Ascending aorta (tissue), 2 donors: ENCODE measurements at places on chromosomes 7 and 10.

- no peak for DNase-seq
Measured at GRCh38 chr10:72407471-72407870, 52.8 kb upstream of the DNAJB12 start.

DNA sequence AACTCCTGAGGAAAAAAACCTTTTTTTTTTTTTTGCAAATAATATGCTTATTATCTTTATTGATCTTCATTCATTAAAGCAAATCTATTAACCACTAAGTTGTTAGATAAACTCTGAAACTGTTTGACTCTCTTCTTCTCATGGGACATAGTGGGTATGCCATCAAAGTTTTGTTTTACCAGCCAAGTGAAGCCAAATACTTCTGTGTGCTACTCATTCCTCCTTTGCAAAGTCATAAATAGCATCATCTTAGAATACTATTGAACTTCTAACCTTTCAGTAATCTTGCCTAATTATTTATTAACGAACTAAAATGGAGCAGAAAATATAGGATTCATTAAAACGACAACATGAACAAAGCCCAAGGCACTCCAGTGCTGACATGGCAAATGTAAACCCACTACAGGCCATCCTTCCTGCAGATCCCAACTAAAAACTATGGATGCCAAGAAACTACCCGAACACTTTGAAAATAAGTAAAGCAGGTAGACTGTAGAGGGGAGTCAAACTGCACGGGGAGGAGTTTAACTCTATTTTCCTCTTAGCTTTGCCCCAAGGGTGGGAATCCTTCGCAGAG lies 61.2 kb upstream of the ODAD2 start:
- DNase-seq, result no peak

GRCh38 chr7:106108991-106109390 lies 3.1 kb downstream of the SYPL1 start:
- DNase-seq, result no peak

DNA sequence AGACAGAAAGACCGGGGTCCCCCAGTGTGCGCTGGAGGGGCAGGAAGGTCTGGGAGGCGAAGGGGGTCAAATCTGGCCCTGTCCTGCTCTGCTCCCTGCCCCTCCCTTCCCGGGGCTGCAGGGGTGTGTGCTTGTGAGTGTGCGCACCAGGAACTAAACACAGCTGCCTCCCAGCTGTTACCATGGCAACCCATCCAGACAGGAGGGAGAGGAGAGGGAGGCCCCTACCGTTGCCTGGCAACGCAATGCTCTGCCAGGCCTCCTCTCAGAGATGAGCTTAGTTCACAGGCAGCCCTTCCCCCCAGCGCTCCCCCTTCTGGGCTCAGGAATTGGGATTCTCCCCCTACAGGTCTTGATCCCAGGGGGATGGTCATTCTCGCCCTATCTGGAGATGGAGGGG lies 6.1 kb downstream of the NYAP1 start:
- no peak for DNase-seq

- no peak for DNase-seq
Measured at GRCh38 chr10:88820748-88821401, 18.3 kb downstream of the LIPM start.

DNA sequence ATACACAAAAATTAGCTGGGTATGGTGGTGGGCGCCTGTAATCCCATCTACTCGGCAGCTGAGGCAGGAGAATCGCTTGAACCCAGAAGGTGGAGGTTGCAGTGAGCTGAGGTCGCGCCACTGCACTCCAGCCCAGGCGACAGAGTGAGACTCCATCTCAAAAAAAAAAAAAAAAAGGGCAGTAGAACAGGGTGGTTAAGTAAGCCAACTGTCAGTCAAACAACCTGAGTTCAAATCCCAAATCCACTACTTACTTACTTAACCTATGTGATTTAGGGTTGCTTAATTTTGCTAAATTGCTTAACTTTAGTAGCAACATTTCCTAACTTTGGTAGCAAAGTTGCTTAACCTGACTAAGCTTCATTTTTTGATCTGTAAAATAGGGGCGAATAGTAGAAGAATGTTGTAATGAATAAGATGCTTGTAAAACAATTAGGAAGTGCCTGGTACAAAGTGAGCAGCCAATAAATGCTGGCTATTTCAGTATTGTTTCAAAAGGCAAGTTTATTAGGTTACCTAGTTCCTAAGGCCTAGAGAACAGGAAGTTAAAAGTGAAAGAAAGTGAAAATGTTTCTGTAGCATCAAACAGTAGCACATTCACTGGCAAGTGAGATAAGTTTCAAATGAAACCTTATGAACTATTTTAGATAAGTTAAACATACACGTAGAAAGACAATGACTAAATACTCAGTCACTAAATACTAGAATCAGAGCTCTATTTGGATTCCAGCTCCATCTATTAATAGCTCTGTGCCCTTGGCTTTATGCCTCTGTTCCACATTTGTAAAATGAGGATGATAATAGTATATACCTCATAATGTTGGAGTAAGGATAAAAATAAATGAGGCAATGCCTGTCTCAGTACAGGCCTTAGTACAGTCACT lies 64.3 kb downstream of the HOXA1 start:
- DNase-seq, result no peak

DNA sequence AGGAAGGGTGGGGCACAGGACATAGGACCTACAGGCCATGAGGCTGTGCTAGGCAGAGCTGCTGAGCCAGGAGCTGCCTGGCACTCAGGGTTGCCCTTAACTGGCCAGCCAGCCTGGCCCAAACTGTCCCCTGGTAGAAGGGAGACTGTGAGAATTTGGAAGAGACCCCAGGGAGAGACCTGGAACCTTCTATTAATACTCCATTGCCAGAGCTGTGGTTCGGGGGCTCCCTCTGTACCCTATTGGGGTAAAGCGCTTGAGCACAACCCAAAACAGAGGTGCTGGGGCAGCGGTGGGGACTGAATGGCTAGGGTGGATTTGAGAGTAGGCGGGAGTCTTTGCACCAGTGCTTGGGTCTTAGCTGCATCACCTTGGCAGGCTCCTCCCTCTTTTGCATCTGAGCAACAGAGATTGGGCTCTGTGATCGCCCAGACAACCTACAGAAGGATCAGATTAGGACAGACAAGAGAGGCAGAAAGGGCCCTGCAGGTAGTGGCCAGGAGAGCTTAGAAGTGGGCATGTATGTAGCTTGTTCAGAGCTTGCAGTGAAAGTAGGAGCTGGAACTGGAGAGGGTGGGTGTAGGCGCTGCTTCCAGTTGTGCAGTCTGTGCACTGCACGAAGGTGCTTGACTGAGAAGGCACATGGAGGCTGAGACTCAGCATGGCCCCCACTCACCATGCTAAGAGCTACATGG lies 53.3 kb downstream of the ADCYAP1R1 start:
- DNase-seq, result peak; percentile 37

- no peak for DNase-seq
Measured at GRCh38 chr7:33971106-33971505, 65.8 kb downstream of the BMPER start.

DNA sequence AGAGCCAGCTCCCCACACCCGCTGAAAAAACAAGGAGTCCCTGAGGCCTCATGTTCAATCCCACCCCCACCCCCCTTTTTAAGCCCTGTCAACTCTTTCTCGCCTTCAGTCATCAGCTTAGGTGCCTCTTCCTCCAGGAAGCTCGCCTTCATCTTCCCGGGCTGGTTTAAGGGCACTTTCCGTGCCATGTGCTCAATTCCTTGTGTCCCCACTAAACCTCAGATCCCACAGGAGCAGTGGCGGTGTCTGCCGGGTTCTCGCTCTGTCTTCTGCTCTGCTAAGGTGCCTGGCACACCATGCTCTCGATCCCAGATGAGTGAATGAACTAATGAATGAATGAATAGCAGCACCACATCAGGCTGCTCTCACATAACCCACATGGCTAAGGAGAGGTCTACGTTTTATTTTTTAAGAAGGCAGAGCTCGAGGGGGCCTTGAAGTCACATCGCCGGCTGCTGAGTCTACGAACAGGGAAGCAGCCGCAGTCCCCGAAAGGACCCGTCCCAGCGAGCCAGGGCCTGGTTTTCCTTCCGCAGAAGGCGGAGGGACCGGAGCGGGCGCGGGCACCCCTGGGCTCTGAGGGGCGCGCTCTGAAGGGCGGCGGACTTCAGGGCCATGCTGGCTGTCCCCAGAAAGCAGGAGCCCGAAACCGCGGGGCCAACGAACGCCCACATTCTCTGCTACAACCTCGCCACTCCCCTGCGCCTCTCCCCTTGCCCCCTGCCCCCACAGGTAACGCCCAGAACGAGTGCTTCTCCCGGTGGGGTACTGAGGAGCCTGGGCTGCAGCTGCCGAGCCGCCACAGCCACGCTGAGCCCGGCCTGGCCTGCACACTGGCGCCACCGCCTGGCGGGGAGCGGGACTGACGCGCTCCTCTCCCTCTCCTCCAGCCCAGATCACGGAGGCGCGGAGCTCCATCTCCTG lies 73.4 kb upstream of the KCNMA1 start:
- DNase-seq, result no peak

- DNase-seq, result no peak
Measured at GRCh38 chr7:11784769-11785536, 47.0 kb downstream of the THSD7A start.

DNA sequence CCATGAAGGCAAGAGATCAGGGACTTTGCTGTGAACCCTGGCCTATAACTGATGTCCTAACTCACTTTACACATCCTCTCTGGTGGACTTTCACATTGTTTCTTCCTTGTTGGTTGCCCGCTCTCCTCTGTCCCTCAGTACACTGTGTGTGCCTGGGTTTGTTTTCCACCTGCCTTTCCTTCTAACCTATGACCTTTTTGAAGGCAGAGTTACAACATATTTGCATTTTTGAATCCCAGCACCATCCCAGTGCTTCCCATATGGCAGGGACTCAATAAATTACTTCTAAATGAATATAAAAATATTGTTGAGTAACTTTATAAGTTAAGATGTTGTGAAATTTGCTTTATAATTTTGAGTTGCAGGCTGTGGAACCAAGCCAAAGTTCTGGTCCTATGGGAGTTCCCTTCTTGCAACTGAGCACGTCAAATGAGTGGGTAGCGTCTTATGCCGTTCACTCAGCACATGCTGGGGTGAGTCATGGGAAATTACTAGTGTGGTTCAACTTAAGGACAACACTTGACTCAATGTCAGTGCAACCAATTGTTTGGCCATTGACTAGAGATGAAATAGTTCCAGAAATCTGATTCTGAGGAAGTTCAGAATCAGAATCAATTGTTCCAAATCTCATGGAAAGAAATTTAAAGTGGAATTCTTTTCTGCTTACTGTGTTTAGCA lies 250.9 kb downstream of the TWIST1 start:
- DNase-seq, result peak; percentile 41

DNA sequence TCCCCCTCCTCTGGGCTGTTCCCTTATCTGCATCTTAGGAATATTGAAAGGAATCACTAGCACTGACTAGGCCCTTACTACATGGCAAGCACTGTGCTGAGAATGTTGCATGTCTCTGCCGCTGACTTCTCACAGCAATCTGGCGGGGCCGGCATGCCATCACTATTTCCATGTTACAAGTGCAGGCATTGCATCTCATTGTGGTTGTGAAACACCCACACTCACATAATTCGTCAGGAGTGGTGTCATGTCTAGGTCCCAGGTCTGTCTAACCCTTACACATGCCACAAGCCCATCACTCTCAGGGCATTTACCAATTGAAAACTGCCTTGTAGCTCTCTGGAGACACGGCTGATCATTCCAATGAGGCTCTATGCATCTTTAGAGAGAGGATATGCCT lies 8.5 kb upstream of the IL2RA start:
- DNase-seq, result no peak

DNA sequence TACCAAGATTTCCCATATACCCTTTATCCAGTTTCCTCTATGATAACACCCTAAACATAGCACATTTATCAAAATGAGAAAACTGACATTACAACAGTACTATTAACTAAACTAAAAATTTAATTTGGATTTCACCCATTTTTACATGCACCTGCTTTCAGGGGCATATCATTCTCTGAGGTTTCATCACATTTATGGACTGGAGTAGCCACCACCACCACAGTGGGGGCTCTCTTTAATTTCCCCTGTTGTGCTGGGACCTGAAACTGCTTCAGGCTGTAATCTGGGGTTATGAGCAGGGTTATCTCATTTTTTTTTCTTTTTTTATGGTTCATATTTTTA lies 637.9 kb upstream of the DPP6 start:
- DNase-seq, result no peak

DNA sequence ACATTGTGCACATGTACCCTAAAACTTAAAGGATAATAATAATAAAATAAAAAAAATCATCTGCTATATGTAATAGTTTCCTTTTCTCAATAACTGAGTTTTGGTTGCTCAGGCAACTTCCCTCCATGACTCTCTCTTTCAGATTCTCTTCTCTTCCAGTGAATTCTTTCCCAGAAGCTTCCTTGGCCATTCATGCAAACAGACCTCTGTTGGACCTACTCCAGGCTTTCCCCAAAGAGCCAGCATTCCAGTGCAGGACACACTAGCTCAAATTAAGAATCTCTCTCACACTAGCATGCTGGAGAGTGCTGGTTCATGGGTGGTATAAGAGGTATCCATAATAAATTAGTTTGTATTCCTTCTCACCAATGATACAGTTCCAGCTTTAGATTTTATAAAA lies 31.0 kb upstream of the ZEB1 start:
- no peak for DNase-seq

DNA sequence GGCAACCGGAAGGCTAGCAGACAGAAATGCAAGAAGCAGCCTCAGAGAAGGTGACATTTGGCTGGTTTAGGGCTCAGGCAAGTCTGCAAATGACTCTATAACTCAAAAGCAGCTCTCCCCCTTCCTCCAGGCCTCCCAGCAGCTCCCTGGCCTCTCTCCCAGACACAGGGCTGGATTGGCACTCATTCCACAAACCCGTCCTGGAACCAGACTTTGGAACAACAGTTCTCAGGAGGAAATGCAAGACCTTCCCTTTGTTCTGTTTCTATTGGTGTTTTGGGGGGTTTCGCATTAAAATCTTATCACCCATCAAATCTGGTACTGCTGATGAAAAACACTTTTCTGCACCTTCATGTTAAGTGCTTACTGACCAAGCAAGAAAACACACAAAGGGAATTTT lies 40.3 kb upstream of the EFCAB10 start:
- DNase-seq, result no peak

- DNase-seq, result no peak
Measured at GRCh38 chr7:156898938-156899337, 6.0 kb upstream of the LMBR1 start.

- DNase-seq, result no peak
Measured at GRCh38 chr7:4000934-4001333, 681.2 kb upstream of the FOXK1 start.
